ENCODE measurements at places on chromosomes 3 and 15.

GRCh38 chr15:72178976-72179585 is 18.5 kb downstream of the GRAMD2A start:
- DNase-seq: no peak

DNA sequence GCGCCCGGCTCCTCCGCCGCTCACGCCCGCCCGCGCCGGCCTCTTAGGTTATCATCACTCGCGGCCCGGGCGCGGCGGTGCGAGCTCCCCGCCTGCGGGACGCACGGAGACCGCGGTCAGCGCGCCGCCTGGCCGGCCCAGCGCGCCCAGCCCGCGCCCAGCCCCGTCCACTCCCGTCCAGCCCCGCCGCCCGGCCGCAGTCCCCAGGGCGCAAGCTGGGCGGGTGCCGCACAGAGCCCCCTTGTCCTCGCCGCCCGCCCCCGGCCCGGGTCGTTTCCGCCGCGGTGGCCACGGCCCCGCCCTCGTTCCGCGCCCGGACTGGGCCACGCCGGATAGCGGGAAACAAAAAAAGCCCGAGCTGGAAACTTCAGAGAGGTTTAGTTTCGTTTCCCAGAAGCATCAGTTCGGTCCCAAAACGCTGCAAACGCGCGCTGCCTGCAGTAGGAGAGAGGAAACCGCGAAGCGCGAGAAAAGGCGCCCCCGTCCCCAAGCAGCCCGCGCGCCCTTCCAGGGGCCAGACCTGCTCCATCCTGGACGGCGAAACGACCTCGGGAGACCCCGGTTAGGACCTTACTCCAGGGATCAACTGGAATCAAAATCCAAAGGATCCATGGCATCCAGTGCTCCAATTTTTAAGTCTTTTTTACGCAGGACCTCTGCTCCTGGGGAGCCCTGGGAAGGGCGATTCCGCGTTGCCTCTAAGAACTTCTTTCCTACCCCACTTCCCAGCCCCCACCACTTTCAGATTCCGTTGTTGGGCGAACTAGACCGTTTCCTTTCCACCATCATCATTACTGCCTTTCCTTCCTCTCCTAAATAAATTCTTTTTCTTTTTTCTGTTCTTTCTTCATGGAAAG is at the start of gene ATP10A:
ATP10A (minus strand) TSS at position 217 of the 857 bp plus-strand sequence. CDS start 231 bp downstream, outside the sequence.
- DNase-seq: peak; percentile 76

- no peak for DNase-seq
Observed at GRCh38 chr15:98953000-98953787, 54.4 kb downstream of the PGPEP1L start.

DNA sequence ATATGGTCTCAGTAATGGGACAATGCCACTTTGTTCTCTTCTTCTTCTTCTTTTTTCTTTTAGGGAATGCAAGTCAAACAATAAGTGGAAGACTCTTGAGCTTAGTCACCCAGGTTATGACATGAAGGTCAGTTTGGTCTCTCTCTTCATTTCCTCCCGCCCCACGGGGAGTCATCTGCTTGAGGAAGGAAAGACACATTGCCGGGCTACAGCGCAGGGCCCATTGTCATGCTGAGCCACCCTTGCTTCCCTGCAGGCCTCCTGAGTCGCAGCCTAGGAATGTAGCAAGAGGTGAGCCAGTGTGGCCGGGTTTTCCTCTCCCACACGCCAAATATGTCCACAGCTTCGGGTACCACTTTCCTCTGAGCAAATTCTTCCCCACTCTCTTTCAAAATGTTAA is 47.6 kb downstream of the RAP2B start:
- no peak for DNase-seq
